ENCODE measurements at places on chromosomes 5 and 9.
A peak's percentile ranks its signal among the peaks of the same experiment; 100 is the strongest.

DNA sequence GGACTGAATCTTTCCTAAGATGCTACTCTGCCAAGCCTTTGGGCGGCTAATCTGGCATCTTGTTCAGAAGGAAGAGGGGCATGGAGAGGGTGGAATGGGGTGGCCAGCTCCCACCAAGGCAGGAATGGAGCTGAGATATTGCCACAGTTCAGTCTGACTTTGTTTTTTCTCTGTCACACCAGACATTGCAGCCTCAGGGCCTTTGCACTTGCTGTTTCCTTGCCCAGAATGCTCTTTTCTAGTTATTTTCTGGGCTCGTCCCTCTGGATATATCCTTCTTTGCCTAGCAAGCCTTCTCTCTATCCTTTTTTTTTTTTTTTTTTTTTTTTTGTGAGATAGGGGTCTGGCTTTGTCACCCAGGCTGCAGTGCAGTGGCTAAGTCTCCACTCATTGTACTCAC is 40.8 kb downstream of the ZNF618 start:
- DNase-seq: no peak

- no peak for DNase-seq
These were observed 97.4 kb downstream of the DAP start for GRCh38 chr5:10663489-10664179.

GRCh38 chr9:91775011-91775707 is 174.9 kb downstream of the ROR2 start:
- DNase-seq: peak; percentile 83

- DNase-seq: no peak
These were observed 483.8 kb downstream of the DMAC1 start for GRCh38 chr9:7315746-7316145.

DNA sequence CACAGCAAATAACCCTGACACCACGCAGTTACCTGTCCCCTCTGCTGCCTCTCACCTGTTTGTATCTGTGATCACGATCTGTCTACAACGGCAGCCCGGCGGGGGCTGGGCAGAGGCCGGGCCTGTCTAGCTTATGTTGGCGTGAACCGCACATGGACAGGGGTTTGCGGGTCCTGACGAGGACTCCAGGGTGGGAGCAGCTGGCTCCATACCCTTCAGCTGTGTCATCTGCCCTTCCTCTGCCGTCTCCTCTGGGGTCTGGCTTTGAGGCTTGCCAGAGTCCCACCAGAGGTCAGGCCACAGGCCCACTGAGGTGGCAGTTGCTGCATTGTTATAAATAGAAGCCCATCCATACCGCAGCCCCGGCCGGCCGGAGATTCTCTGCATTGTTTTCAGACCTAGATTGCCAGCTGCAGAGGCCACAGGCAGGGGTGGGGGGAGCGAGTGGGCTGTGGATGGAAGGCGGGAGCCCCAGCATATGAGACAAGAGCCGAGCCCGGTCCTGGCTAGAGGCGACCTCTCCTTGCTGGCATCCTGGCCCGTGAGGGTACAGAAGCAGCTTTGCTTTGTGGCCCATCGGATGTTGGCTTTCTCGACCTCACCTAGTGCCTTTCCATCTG is 37.8 kb downstream of the FAM78A start:
- DNase-seq: peak; percentile 86

DNA sequence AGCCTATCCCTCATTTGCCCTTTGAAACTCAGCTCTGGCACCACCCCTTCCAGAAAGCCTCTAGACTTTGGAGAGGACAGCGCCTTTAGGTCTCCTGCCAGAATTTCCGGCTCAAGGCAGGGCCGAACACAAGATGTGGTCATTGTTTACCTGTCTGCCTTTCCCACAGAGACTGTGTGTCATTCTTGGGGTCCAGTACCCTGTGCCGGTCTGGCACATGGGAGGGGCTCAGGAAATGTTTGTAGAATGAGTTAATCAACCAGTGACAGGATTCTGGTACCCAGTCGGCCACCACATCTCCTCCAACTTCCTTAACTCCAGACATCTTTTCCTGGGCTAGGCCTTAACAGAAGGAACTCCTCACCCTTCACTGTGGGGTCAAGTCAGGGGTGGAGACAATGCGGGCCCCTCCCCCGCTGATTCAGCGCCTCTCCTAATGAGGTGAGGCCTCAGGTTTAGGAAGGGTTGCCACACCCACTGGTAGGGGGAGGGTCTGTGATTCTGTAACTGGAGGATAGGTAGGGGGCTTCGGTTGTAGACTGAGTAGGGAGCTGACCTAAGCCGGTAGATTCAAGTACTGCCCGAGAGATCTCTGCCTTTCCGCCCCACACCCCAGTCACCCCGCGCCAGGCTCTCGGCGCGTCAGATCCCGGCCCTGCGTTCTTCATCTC is 29.3 kb downstream of the PCDH1 start:
- DNase-seq: no peak

DNA sequence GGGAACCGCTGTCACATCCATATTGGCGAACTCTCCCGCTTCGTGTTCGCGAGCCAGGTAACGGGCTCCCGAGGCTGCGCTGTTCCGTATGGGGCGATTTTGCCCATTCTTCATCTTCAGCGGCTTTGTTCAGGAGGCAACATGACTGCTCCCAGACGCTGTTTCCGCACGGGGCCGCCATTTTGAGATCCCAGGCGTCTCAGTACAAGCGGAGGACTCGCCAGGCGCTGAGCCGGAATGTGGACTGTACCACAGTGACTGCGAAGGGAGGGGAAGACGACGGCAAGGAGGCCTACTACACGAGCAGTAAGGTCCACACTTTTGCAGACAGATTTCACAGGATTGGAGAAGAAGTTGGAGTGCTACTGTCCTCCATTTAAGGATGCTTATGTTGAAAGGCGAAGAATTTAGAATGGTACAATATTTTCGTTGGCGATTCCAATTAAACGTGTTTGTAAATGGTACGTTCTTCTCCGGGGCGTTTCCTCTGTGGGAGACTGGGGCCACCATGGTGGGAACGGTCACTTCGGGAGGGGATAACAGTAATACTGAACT is 41.6 kb upstream of the ZNF300 start:
- DNase-seq: peak; percentile 76

- DNase-seq: no peak
These were observed 45.4 kb downstream of the PCSK1 start for GRCh38 chr5:96387616-96388015.

DNA sequence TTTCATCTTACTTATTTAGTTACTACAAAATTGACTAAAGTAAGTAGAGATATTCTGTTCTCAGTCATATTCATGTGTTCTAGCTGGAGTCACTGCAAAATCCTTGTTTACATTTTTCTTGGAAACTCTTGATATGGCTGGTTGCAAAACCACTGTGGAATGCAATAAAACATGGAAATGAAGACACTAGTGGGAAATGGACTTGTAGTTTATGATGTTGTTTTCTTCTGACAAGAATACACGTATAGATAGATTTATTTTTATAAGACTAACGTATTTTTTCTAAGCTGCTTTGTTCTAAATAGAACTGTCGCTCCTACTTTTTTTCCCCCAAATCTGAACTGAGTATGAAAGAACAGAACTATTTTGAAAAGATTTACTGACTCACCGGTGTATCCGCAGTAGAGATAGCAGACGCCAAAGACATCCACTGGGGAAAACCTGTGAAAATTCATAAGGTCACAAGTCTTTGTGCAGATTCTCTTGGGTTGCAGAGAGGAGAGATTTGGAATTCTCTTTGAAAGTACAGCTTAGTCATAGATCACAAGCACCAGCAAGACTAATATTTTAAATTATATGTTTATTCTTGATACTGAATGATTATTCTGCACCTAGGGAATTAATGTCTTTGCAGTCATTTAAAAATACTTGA is 119.6 kb upstream of the TAF11L2 start:
- no peak for DNase-seq

- no peak for DNase-seq
These were observed 57.9 kb downstream of the FBN2 start for GRCh38 chr5:128480158-128480557.

- DNase-seq: peak; percentile 75
These were observed 17.5 kb downstream of the TNIP1 start for GRCh38 chr5:151063142-151063989.

DNA sequence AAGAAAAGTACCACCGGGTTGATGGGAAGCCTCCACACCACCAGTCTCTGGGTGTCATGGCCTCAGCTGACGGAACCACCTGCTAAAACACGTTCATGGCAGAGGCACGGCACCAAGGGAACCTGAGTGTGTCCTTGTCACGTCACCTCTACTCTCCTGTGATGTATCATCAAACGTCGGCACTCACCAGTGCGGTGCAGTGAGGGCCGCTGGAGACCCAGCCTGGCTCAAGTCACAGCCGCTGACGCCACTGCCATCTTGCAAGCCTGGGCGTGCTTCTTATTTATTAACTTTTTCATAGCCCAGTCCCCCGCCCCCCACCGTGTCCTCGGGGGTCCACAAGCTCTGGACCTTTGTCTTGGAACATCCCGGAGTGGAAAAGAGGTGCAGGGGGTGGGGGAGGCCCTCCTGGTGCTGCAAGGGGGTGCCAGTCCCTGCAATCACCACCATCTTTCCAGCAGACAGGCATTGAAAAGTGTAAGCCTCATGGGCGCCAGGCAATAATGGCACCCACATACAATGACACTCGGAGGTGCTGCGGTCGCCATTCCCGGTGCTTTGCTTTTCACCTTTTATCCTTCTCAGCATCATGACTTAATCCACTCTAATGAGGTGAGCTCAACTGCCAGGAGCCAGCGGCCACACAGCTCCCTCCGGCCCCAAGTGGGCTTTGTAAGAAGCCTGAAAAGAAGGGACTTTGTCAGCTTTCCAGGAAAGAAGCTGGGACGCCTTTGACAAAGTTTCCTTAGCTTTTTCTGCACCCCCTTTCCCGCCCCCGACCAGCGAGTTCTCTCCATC is 202.3 kb upstream of the IRX1 start:
- DNase-seq: no peak

DNA sequence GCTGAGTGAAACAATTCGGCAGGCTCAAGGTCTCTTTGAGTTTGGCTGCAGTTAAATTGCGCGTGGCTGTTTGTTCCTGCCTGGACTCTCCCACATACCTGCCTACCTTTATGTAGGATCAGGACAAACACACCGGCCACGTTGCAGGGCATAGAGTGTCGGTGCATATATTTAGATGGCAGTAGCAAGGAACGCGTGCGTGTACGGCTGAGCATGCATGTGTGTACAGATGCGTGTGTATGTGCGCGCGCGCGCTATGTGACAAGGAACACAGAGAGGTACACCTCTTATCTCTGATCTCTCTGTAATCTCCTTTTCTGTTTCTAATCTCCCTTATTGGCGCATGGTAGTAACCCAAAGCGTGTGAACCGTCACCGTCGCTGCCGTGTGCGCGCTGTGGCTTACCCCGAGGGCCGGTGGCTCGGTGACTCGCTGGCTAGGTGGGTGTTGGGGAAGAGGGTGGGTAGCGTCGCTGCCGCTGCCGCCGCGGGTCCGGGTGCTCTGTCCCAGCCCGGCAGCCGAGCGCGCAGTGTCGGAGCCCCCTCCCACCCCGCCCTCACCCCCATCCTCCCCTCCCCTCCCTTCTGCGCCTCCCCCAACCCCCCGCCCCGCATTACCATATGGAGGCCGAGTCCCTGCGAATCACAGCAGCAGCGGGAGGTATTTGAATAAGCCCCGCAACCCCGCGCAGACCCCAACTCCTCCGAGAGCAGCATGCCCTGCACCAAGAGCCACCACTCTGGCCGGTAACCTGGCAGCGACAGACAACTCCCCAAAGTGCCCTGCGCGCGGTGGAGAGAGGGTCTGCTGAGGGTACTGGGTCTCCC is 204.8 kb downstream of the MEF2C start:
- no peak for DNase-seq

DNA sequence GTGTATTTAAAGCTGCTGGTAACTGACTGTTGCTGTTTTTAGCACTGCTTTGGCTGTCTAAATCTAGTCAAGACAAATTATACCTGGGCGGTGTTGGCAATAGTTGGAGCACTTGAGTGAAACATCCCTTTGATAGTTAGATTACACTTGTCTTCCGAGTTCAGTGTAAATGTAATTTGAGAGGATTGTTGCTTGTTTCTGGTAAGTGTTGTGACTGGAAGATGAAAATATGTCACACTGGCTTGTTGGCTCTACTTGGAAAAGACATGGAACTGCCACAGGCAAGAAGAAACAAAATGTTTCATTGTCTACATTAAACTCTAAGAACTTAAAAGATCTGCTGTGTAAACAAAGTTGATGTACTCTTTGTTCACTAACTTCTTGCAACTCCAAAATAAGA is 49.2 kb upstream of the PTPRD start:
- no peak for DNase-seq

- DNase-seq: no peak
These were observed 50.4 kb upstream of the STXBP1 start for GRCh38 chr9:127561491-127562278.

- DNase-seq: no peak
These were observed 11.1 kb downstream of the HNRNPAB start for GRCh38 chr5:178215280-178216002.

GRCh38 chr5:41837793-41838192 is 32.4 kb downstream of the OXCT1 start:
- DNase-seq: no peak

DNA sequence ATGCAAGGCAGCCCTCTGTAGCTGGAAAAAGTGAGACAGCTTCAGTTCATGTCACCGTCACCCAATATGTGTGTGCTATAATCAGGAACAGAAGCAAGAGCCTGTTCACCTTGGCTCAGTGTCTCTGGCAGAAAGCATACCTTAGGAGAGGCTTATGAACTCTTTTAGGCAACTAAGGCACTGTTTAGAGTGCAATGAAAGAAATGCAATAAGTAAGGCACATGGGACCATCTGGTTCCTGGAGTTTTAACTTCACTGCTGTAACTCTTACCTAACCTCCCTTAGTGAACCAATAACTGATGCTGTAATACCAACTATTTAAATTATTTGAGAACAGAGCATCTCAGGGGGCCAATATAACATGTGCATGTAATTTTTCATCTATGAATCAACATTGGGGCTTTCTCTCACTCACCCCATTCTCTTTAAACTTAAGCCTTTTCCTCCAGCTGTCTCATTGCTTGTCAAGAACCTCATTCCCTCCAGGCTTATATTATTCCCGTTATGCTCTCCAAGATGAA is 32.4 kb downstream of the C9 start:
- no peak for DNase-seq

DNA sequence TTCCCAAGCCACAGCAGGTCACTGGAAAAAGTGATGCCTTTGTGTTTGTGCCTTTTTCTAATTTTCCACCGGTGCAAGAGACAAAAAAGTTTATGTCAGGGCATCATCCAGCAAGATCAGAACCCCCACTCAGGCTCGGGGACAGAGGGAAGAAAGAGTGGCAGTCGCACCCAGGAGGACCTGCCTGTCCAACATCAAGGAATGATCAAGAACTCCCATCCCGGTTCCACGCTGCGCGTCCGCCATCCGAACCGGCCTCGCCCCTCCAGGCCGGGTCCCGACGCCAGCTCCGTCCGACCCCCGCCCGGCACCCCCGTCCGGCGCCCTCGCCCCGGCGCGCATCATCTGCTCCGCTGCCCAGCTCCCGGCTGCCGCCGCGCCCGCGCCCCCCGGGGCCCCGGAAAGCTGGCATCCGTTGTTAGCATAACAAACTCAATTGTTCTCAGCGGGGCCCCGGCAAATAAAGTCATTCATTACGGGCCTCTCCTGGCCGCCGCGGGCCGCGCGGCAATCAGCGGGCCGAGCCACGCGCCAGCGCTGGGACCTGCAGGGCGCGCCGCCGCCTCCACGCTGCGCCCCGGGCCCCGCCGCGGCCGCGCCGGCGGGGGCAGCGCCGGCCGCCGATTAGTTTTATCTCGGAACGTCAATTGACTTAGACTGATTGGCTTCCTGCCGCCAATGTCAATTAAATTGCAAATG is 48.1 kb downstream of the PAX5 start:
- no peak for DNase-seq

- peak; percentile 73 for DNase-seq
These were observed 13.0 kb downstream of the PTGES2 start for GRCh38 chr9:128114326-128115186.

- no peak for DNase-seq
These were observed 1.1 kb downstream of the RUSC2 start for GRCh38 chr9:35490910-35491465.
